ENCODE measurements at places on chromosomes 5 and 9.

DNA sequence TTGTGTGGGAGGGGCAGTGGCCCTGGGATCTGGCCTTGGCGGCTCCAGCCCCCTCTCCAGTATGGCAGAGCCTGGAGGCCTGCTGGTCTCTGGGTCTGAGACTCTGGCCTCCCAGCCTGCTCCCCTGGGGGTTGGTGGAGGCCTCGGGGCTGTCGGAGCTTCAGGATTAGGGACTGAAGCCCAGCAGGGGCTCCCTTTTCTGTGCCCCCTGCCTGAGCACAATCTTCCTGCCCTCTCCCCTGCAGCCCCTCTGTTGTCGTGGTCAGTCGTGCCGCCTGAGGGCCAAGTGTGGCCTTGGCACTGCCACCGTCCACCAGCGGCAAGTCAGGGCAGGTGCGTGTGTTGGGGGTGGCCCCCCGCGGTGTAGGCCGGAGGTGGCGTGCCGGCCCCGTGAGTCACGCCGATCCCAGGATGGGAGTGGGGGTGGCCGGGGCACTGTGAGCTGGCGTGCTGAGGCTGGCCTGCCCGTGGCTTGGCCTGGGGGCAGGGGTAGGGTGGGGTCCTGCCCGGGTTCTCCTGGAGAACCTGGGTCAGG lies 53.6 kb downstream of the RXRA start:
- no peak for DNase-seq

DNA sequence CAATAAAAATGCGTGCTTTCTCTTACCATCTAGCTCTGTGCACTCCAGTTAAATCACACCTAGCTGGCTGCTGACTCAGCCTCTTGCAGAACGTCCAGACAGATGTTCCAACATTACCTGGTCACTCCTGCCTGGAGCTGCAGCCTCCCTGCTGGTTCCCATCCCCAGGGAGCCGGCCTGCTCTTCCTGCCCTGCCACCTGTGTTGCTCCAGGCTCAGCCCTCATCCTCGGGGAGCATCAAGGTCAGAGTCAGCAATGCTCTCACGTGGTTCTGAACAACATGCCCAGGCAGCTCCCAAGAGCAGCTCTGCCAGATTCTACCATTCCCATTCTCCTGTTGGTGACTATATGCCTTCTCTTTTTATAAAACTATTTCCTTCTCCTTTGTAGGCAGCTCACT lies 81.3 kb downstream of the GADD45G start:
- no peak for DNase-seq

- DNase-seq: no peak
Observed at GRCh38 chr9:1759771-1760300, 255.3 kb upstream of the SMARCA2 start.

DNA sequence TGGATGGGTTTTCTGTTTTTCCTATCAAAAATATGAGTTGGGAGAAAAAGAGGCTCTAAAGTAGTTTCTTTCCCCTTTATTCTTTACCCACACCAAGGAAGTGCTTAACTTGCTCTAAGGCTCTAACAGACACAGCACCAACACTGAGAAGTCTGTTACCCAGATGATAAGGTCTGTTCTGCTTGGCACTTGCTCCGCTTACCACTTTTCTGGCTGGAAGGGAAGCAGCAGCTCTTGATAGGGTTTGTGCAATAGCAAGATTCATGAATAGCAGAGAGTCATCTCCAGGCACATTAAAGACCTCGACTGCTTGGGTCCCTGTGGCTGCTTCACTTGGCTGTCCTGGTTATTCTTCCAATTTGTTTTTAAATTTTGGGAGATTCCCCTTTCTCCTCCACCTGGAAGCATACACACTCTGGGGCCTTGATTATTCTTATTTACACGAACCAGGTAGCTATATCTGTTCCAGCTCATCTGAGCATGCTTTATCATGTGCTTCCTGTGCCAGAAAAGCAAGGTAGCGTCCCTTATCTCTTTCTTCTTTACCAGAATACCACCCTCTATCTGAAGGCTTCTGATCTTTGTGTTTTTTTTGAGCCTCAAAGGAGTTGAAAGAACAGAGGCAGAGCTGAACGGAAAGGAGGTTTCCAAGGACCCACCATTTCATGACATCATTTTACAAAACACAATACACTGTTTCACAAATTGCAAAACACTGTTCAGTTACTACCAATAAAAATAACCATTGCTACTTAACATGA lies 24.8 kb downstream of the PPP3R2 start:
- DNase-seq: no peak

DNA sequence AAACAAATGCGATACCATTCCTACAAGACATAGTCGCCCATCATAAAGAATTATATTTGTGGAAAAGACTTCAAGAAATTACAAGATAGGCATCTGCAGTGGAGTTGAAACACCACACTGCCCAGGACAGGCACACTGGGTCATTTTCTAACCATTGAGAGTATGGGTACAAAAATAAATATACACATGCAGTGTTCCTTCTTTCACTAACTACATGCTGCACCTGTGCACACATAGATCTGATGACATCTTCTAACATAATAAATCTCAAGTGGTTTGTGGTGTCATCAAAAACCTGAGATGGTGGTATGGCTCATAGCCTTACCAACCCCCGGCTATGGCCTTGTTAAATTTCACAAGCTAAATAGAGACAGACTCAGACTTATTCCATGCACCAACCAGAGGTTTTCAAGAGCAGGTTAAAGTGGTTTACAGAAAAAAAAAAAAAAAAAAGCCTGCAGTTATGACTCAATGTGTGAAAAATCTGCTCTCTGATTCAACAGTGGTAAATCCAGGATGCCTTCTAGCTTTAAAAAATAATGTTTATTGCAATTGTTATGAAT lies 12.4 kb upstream of the NFIB start:
- no peak for DNase-seq

DNA sequence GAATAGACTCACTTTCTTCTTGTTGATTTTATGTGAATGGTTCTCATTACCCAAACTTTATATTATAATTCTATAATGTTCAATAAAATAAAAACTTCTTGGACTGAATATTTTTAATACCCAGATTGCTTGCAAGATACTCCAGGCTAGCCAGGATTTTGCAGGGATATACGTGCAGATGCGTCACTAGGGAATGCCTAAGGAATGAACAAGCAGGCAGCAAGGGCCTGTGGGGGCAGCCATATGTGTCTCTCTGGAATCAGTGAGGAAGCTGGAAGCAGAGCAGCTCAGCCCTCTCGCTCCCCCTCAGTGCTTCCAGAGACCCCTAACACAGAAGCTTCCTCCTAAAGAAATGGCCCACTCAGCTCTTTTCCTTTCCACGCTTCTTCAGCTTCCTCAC lies 457.4 kb downstream of the CCDC171 start:
- no peak for DNase-seq
